ENCODE measurements at places on chromosomes 12 and 14.

DNA sequence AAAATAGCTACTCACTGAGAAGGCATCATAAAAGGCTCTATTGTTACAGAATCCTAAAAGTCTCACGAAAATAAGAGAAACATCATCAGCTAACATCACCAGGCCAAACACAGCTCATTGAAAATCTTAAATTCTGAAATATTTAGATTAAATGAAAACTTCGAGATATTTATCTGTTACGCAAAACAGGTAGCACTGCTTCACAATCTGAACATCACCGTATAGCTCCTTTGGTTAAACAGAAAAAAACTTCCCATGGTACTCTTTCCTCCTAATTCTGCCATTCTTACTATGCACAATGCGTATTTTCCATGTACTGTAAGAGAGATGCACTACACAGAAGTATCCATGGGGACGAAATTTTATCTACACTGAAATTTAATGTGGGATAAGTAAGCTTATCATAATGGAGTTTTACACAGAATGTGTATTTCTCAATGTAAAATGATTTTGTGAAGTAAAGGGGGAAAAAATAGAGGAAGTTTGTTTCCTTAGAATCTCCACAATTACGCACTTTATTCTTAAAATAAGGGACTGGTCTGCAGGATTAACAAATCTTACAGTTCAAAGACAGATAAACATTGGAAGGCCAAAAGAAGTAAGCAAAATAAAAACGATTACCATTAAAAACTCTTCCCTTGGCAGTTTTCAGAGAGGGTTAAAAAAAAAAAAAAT, 1.9 kb downstream of the SGPP1 start:
- no peak for DNase-seq

DNA sequence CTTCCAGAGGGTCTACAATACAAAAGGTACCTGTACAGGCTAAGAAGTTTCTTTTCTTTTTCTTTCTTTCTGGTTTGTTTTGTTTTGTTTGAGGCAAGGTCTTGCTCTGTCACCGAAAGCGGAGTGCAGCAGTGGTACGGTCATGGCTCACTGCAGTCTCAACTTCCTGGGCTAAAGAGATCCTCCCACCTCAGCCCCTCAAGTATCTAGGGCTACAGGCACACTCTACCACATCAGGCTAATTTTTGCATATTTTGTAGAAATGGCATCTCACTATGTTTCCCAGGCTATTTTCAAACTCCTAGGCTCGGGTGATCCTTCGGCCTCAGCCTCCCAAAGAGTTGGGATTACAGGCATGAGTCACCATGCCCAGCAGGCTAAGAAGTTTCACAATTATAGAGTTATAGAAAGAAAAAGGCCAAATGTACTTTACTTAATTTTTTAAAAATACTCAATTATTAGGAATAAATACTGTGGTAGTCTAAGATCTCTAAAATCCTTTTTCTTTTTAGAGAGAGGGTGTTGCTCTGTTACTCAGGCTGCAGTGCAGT, 3.0 kb upstream of the PIGH start:
- DNase-seq = no peak

DNA sequence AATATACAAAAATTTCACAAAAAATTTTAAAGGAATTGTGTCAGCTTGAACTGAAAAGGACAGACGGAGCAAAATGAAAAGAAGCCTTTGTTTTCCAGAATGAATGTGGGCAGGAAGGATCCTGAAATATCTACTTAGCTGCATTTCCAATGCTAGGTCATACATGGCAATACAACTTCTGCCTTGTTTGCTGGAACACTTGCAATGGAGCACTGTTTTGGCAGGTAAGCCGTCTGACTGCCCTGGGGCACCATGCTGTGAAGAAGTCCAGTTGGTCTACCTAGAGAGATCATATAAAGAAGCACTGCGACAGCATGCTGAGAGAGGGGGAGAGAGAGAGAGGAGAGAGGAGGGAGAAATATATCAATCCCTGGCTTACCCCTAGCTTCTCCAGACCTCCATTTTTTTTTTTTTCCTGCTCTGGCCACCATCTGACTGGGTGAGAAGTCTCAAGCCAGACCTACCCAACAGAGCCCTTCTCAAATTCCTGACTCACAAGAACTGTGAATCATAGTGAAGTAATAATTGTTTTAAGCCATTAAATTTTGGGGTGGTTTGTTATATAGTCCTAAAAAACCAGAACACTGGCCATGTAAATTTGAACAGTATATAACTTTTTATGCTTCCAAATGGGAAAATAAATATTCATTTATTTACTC, 97.1 kb upstream of the PRICKLE1 start:
- no peak for DNase-seq

- DNase-seq = no peak
Observed at GRCh38 chr14:77638771-77639171, 22.3 kb upstream of the SPTLC2 start.

DNA sequence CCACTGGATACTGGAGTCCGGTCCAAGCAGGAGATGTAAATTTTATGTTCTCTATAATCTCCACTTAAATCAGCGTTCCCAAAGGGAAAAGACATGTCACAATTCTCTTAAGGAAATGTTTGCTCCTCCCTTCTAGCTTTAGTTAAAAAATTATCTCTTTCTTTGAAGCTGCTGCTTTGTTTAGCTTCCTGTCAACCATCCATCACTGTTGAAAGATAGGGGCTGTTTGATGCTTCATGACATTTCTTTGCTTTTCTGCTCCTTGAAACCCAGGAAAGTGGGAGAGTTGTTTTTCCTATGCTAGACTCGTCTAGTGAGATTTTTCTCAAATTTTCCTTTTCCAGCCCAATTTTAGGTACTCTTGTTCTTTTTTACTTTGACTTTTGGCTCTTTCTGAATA, 31.9 kb downstream of the MBIP start:
- DNase-seq = no peak

GRCh38 chr12:102759466-102759865, 157.6 kb downstream of the PAH start:
- no peak for DNase-seq

DNA sequence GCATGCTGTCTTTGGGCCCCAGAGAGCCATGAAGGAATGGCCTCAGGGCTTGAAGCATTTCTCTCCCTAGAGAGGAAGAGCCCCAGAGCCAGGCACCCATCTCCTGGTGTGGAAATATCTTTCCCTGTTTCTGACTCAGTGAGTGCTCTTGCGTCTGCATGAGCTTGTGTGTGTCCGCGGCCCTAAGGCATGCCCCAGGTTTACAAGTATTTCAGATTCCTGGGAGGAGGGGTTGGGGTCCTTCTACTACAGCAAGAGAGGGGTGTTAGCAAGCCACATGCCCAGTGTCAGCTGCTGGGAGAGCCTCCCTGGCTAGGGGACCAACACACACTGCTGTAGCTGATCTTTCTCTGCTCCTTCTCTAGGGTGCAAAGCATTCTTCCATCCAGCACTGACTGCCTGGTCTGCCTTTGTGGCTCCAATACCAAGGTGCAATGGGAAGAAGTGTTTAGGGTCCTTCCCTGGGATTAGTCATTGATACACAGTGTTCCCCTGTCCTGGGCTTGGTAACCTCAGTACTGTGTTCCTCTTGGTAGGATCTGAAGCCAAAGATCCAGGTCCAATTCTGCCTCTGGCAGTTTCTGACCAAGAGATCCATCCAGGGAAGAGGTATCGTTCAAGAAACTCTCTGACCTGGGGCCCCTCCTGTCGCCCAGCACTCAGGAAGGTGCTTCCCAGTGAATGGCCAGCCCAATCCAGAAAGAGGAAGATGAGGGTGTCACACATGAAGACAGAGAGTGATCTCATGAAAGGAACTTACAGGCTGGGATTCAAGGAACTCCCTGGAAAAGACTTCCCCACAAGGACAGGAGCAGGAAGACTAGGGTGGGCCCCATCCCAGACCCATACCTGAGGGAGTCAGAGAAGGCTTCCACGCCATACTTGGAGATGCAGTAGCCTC, 3.1 kb downstream of the RDH16 start:
- DNase-seq = no peak
